RWPE1 (cell line): ENCODE measurements at places on chromosomes 1 and 21.

DNA sequence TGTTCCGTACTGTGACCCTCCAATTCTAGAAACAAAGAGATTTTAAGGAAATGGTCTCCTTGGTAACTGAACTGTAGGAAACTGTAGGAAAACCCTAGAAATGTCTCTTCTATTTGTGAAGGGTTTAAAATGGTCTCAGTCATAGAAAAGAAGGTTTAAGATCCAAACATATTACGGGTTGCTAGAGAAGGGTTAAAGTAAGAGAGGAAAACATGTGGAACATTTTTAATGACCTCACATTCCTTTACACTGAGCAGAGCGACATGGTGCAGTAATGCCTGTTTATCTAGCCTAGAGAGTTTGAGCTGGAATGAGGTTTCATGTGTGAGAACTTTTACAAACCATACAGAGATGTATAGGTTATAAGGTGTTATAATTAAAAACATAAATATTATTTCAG, 36.9 kb upstream of the C1orf105 start:
- no peak for DNase-seq

DNA sequence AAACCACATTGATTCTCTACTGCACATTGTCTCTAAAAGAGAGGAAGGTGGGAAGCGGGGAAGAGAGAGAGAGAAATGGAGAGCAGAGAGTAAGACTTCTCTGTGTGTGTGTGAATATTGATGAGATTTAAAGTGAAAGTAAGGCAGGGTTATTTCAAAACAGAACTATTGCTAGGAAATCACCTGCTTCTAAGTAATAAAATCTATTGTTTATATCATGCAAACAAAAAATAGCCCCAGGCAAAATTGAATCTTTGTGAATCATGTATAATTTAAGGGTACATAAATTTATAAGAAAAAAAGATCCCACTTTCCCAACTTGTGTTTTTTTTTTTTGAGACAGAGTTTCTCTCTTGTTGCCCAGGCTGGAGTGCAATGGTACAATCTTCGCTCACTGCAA, 1.2 kb upstream of the GBP7 start:
- DNase-seq, result no peak

GRCh38 chr1:48530727-48531351, 58.8 kb upstream of the SPATA6 start:
- peak; percentile 36 for DNase-seq

DNA sequence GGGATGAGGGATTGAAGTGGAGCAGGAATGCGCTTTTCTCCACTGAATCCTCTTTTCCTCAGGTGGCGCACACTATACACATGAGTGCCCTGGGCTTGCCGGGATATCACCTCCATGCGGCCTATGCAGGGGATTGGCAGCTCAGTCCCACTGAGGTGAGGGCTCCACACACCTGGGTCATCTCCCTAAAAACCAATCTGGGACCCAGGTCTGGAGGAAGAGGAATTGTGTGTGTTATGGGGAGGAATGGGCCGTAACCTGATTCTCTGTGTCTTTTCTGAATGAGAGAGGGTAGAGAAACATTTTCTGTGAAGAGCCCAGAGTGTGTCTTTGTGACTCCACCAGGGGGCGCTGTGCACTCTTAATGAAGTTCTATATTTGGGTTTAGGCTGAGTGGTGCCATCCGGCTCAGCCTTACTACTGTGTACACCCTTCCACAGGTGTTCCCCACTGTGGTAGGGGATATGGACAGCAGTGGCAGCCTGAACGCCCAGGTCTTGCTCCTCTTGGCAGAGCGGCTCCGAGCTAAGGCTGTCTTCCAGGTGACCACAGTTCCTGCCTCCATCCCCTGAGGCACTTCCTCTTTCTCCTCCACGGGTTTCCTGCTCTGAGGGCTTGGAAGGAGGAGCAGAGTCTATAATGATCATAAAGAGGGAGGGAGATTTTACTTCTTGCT, 1.5 kb downstream of the TOMM40L start:
- DNase-seq, result peak; percentile 67

DNA sequence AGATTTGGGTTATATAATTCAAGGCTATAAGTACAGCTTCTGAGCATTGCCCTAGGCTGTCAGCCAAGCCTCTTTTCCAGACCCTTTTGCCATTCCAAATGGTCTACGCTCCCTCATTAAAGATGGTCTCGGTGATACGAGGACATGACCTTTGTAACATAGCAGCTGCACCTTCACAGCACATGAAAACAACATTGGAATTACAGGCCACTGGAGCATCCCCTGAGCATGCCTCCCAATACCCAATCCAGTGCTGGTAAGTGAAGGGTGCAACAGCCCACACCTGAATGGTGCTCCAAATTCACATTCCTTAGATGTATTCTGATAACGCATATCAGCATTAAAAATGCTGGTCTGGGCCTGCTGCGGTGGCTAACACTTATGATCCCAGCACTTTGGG, 20.1 kb upstream of the PTPRF start:
- DNase-seq, result no peak

DNA sequence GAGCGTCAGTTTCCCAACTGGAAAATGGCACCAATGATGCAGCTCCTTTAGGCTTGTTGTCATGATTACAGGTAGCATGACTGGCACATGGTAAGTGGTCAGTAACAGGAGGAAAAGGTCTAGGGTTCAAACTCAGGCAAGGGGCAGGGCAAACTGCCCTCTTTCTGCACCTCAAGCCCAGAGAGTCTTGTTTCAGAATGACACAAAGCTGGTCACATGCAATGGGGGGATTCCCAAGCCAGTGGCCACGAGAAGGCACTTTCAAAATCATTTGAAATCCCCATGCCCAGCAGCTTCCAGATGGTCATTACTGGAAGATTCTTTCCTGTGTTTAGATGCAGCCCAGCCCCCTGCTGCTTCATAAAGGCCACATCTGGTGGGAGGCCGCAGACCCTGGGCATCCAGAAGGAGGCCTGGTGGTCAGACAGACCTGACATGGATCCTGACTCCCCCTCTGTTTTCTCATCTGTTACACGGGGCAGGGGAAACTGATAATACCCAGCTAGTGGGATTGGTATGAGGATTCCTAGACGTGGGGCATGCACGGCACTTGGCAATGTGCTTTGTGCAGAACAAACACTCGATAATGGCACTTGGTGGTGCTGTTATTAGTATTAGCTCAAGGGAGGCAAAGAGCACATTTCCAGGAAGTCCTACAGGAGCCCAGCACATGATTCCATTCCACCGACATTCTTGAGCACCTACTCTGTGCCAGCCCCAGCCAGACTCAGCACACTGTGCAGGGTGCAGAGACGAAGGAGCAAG, 6.9 kb upstream of the PLA2G2D start:
- no peak for DNase-seq

DNA sequence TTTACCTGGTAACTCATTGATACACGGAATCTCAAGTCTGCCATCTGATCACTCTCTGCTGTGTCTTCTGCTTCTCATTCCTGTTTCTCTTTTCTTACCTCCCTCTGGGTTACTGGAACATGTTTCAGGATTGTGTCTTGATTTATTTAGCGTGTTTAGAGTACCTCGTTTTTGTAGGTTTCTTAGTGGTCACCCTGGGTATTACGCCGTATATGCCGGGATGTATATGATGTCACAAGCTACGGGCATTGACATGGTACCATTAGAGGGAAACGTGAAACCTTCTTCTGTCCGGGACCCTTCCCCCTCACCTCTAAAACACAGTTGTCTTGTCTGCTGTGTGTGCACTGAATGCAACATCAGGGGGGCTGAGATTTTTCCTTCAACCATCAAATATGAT, 2.8 kb downstream of the ACTRT2 start:
- DNase-seq, result no peak

- DNase-seq, result peak; percentile 13
Measured at GRCh38 chr1:154117642-154118041, 37.2 kb downstream of the NUP210L start.

- no peak for DNase-seq
Measured at GRCh38 chr1:155301342-155301841, at the start of gene PKLR. Gene PKLR, minus strand, starts transcription at chr1:155301438. Its CDS starts 43 bp downstream, at chr1:155301395.

DNA sequence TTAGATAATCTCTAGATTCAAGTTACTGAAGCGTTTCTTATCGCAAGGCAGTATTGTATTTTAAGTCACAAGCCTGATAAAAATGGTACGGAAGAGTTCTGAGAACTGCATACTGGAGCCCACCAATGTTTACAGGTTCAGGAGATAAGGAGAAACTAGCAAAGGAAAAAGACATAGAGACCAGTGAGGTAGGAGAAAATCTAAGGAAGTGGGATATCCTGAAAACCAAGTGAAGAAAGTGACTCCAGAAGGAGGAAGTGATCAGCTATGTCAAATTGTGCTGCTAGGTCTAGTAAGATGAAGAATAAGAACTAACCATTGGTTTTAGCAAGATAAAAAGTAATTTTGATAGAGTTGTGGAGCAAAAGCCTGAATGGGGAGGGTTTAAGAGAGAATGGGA, 31.0 kb upstream of the ACADM start:
- no peak for DNase-seq

DNA sequence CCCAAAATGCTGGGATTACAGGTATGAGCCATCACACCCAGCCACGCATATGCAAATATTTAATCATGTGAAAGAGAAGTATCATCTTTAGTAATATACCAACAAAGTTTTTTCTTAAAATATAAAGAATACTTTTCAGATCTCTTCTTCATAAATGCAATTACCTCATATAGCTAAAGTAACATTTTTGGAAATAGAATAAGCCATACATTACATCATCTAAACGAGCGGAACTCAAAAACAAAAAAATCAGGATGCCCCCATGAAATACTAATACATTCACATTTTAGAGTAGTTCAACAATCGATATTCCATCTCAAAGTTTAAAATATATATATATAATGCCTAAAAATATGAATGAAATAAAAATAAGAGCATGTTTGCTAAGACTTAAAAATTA, 4.7 kb downstream of the NDC1 start:
- no peak for DNase-seq

DNA sequence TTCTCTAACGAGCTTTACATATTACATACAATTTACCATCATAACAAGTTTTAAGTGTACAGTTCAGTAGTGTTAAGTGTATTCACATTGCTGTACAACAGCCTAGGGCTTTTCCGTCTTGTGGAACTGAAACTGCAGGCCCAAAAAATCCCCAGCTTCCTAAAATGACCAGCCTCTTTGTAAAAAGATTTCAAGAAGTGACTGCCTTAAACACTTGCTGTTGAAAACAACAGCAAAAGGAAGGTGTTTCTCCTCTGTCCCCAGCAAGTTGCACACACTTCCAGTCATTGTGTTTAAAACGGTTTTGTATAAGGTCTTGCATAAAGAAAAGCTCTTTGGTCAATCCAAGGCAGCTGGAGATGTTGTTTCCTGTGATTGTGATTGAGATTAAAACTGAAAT, 16.0 kb upstream of the GBP1 start:
- DNase-seq, result no peak

- DNase-seq, result peak; percentile 70
Measured at GRCh38 chr1:44924835-44925464, 61.4 kb downstream of the EIF2B3 start.

DNA sequence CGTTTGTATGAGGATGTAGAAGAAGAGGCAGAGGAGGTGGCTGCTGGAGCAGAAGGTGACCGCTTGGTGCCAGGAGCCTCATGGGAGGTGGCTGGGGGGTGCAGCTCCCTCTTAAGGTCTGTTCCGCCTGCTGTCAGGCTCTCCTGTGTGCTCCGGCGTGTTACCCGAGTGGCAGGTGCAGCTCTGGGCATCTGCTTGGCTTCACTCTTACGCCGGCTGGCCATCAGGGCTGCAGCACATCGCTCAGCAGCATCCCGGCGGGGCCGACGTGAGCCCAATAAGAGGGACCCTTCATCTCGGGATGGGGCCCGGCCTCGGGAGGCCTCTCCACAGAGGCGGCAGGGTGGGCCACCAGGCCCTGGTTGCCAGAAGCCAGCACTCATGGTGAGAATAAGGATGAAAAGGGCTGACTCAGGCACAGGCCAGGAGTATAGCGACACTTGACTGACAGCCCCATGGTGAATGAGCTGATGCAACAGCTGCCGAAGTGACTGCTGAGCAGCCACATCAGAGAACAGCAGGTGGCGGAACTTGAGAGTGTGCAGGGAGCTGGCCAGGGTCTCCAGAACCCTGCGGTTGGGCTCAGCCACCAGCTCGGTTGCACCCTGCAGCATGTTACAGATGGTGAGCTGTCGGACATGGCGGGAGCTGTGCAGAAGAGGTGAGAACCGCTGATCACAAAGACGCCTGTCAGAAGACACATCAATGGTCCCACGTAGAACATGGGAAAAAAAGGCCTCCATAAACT, 17.5 kb downstream of the LRRC41 start:
- DNase-seq, result no peak

DNA sequence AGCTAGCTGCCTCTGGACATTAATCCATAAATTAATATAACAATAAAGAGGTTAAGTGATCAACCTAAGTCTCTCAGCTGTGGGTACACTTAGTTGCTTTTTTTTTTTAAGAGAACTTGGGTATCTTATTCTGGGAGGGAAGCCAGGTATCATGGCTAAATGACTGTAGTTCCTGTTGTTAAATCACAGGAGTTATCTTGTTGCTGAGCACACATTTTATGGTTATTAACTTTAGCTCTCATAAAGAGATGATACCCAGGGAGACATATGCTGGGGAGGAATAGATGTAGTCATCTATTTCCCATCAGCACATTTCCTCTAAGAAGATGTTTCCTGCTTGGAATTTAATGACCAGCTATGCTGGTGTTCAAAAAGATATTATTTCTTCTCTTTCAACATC, 227.8 kb downstream of the PTGER3 start:
- DNase-seq, result no peak

GRCh38 chr1:213984387-213985208, 3.2 kb upstream of the PROX1 start:
- DNase-seq, result no peak

DNA sequence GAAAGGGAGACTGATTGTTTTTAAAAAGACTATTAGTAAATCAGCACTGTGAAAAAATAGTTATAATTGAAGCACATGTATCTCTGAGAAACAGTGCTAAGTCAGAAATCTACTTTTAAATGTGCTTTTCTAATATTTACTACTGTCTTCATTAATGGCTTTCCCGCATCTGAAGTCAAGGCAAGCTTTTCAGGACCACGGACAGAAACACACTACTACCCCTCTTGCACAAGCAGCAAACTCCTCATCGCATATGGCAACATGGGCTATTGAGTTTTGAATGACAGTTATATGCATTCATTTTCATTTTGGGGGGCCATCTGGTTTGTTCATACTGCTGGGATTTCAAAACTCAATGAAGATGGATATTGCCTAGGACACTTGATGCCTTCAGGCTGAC, 433.4 kb upstream of the CAMK1G start:
- DNase-seq, result peak; percentile 53

GRCh38 chr1:147794570-147794969, 34.2 kb upstream of the GJA5 start:
- DNase-seq, result no peak

- no peak for DNase-seq
Measured at GRCh38 chr1:8205771-8206170, 112.1 kb upstream of the SLC45A1 start.

DNA sequence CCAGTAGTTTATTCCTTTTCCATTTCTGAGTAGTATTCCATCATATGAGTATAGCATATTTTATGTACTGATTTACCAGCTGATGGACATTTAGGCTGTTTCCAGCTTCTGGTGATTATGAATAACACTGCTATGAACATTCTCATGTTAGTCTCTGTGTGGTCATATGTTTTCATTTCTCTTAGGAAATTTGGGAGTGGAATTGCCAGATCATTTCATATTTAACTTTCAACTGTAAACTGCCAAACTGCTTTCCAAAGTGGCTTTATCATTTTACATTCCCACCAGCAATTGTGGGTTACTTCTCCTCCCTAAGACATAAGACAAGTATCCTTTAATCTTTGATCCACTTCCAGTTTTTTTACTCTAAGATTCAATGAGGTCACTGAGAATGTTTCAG, 85.7 kb upstream of the RALGPS2 start:
- no peak for DNase-seq
